Activated T-cell treated with anti-CD3 and anti-CD28 coated beads, Interleukin-2, amount 50 U/mL, for 72 hours (primary cell): ENCODE measurements at places on chromosomes 5 and 9. TPM values are rescaled to one million over a fixed set of nuclear protein-coding genes. Genes with fewer than 3 reads are reported as not detected.

GRCh38 chr5:120502531-120502930, 38.4 kb downstream of the PRR16 start:
- DNase-seq: no peak

GRCh38 chr9:126506361-126507317, 107.1 kb upstream of the LMX1B start:
- no peak for DNase-seq

DNA sequence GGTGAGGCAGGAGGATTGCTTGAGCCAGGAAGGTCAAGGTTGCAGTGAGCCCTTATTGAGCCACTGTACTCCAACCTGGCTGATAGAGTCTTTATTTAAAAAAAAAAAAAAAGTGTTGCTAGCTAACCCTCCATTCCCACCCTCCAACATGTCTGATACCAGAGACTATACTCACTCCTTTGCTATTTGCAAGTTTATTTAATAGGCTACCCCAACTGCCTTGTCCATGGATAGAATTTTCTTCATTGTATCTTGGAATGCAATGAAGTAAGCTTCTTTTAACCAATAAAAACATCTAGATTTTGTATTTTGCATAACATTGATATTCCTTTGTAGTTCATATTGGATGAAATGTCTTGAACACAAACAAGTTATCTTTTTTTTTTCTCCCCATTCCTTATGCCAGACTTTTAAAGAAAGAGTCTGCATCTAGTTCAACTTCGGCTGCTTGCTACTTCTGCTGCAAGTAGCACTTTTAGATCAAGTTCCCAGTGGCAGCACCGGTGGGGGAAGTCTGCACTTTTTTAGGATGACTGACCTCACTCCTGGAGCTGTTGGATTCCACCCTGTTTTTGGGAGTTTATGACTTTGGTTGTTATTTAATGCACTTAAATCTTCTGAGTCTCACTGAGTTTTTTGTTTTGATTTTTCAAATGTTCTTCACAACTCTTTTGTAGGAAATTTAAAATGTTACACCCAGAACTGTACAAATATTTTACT, 112.5 kb downstream of the UHRF2 start:
- DNase-seq: no peak

DNA sequence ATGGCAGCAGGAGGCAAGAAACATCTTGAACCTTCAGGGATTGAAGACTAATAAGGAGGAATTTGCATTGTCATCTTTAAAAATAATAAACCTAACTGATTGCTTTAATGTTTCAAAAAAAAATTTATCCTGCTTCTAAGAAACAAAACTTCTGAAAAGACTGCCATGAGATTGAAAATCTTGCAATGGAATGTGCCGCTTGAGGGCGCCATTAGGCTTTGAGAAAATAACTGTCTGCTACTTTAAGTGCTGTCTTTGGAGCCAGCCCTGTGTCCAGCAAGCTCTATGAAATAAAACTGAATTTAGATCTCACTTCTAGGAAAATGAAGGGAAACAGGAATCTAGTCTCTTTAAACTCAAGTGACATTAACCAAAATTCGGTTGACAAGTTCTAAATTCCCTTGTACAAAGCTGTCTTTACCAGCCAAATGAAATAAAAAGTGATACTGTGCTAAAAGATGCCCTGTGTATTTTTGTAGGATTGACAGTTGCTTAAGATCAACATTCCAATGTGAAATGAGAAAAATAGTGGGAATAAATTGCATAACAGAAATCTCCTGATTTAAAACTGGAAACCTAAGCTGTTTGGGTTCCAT, 79.4 kb downstream of the ESM1 start:
- DNase-seq: peak; percentile 68

- no peak for DNase-seq
Observed at GRCh38 chr5:170737591-170737990, 45.9 kb upstream of the GABRP start.

GRCh38 chr5:150862070-150862469, 15.7 kb downstream of the IRGM start:
- DNase-seq: no peak

- DNase-seq: peak; percentile 11
Observed at GRCh38 chr9:72477930-72478518, 43.4 kb upstream of the TMC1 start.

SPATA31D3 gene
- total RNA-seq: not detected

LRRC70 gene
- 0.86 TPM for total RNA-seq
